Cerebellum (tissue), 4 donors: ENCODE measurements at places on chromosomes 11 and 22. TPM values are rescaled to one million over a fixed set of nuclear protein-coding genes. Genes with fewer than 3 reads are reported as not detected.

DNA sequence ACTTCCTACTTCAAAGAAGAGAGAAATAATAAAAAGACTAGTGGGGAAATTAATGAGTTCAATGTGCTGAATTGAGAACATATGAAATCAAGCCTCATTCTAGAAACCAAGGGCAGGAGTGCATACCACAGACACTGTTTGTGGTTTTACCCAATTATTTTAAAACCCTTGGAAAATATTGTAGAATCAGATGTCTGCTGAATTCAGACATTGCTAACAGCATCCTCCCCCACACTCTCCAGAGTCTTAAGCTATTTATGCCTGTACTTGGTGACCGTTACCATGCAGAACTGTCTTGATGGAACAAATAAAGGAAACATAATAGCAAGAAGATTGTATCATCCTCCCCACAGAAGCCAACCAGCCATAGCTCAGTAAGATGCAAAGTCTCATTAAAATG, 850.1 kb downstream of the NTM start:
- no peak for DNase-seq

- no peak for DNase-seq
Measured at GRCh38 chr11:9527481-9528135, 45.9 kb upstream of the WEE1 start.

DNA sequence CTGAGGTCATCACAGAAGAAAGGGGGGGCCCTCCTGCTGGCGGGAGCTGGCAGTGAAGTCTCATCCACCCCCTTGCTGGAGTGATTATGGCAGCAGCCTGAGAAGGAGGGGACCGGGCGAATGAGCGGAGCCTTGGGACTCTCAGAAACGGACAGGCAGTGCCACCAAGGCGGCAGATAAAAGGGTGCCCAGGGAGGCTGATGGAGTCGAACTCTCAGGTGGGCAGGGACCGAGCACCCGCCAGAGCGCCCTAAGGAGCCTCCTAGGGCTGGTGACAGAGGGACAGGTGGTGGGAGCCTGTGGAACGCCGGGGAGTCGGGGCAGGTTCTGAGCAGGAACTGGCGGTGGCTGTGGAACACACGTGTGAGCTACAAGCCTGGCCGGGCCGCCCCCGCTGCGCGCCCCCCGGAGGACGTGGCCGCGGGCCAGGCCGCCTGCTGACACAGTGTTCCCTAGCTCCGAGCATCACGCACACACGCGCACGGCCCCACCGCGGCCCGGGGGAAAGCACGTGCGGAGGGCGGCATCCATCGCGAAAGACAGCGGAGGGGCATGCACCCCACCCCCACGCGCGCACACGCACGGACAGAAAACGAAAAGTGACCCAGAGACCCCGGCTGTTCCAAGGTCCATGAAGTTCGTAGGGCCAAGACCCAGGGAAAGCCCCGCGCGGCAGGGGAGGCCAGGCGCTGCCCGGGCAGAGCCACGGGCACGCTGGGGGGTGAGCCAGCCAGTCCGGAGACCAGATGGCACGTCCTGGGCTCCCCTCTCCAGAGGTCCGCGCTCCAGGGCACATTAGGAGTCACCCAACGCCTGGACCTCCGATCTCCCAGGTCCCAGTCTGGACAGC, 1.0 kb downstream of the VWCE start:
- DNase-seq = peak; percentile 24

DNA sequence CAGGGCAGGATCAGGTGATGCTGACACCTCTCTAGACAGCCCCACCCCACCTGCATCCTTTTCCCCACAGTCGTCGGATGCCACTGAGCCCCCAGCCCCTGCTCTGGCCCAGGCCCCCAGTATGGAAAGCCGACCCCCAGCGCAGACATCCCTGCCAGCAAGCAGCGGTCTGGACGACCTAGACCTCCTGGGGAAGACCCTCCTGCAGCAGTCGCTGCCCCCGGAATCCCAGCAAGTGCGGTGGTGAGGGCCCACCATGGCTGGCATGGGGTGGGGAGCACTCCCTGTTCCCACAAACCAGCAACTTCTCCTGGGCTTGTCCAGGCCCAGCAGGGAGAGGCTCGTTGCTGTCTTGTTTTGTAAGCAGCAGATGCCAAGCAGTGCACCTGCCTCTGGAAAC, 9.5 kb upstream of the SH3BP1 start:
- no peak for DNase-seq

The HBB gene
- 418 TPM for total RNA-seq

The GALNT18 gene
- 21.7 TPM for total RNA-seq

DNA sequence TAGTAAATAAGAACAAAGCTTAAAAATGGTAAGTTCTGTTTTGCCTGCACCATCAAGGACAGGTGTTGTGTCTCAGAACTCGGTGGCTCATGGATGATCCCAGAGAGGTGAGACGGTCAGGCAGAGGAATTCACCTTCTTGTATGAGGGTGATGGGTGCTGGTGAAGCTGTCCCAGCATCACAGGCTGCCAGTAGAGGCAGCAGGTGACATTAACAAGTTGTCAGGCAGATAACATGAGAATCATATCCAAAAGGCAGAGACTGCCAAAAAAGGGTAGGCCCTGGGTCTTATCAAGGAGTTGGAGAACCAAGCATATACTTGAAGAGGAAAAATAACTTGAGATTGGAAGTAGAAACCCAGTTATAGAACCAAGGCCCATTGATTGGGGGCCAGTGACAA, 437.8 kb downstream of the DYNC2H1 start:
- no peak for DNase-seq

The RTN4RL2 gene
- 1.2 TPM for total RNA-seq

GRCh38 chr11:125918140-125918840, 14.0 kb downstream of the DDX25 start:
- no peak for DNase-seq

The SGSM1 gene
- total RNA-seq = 8.6 TPM

The HOATZ gene
- total RNA-seq = not detected
